RPMI7951 (cell line): ENCODE measurements at places on chromosomes 12 and 14. TPM values are rescaled to one million over a fixed set of nuclear protein-coding genes. Genes with fewer than 3 reads are reported as not detected.

- no peak for DNase-seq
Measured at GRCh38 chr14:96484399-96484798, 17.8 kb upstream of the PAPOLA start.

GRCh38 chr12:6868211-6869048 is 1.1 kb downstream of the TPI1 start:
- no peak for DNase-seq

DNA sequence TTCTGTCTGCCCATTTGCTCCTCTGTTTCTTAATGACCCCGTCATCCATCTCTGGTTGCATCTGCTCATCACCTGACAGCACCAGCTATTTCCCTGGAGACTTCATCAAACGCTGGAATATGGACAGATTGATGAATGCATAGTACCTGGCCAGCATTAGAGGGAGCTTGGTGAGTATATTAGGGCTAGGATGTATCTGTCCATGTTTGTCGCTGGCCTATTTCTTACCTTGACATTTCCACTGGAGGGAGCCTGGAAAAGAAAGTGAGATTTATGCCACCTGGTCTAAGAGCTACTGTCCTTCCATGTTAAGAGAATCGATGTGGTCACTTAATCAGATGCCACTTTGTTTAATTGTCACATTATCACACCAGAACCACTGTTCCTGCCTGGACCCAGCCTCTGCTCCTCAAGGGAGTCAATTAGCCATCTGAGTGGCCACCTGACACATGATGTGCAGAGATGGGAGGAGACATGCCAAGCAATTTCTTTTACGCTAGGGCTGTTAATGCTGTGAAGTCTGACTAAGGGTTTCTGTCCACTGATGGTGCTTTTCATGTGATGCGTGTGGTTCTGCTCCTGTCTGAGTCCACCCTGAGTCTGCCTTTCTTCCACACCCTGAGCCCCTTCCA is 75.3 kb upstream of the SFSWAP start:
- DNase-seq = no peak

PTPRO gene
- 0.72 and 0.78 TPM in 2 replicates for total RNA-seq

DNA sequence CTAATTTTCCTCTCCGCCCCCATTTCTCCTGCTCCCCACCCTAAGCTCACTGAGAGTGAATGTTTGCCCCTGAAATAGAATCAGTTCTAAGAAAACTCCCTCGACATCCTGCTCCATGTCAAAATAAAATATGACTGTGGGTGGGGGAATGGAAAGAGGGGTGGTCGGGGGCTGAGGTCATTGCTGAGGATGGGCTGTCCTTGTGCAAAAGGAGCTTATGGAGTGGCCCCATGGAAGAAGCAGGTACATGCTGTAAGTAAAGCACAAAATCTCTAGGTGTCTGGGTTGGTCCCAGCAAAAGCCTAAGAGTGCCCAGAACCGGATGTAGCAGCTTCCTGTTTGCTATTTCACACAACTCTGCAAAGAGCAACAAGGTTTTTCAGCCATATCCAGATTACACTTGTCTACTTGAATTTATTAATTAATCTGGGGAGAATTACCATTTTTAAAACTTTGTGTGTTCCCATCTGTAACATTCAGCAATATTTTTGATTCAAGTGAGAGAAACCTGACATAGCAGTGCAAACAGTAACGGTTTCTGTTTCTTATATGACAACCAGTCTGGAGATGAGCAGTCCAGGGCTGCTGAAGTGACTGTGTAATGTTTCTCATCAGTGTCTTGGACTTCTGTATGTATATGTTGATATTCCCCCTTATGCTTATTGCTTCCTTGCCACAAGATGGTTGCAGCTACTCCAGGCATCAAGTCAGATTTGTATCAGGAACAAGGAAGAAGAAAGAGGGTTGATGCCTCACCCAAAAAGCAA is 40.4 kb upstream of the GZMB start:
- no peak for DNase-seq

- no peak for DNase-seq
Measured at GRCh38 chr12:70854138-70854537, 66.4 kb downstream of the PTPRR start.

GPR84 gene
- 0.12 TPM in 1 of 2 replicates, not detected in the other for total RNA-seq

GRCh38 chr14:88818018-88818417 is 6.4 kb upstream of the TTC8 start:
- DNase-seq = no peak

- DNase-seq = no peak
Measured at GRCh38 chr12:69913526-69913925, 88.5 kb downstream of the MYRFL start.

- DNase-seq = no peak
Measured at GRCh38 chr14:99727096-99727870, 43.2 kb downstream of the CYP46A1 start.

GRCh38 chr14:33127531-33127930 is 188.9 kb downstream of the NPAS3 start:
- no peak for DNase-seq

DTX3 gene
- 9.9 and 10.7 TPM in 2 replicates for total RNA-seq

KRT85 gene
- total RNA-seq = not detected in 2 replicates

GRCh38 chr12:3313066-3313465 is 177.9 kb upstream of the PRMT8 start:
- DNase-seq = peak; percentile 96

EFS gene
- 2.8 TPM in 2 replicates for total RNA-seq

DNA sequence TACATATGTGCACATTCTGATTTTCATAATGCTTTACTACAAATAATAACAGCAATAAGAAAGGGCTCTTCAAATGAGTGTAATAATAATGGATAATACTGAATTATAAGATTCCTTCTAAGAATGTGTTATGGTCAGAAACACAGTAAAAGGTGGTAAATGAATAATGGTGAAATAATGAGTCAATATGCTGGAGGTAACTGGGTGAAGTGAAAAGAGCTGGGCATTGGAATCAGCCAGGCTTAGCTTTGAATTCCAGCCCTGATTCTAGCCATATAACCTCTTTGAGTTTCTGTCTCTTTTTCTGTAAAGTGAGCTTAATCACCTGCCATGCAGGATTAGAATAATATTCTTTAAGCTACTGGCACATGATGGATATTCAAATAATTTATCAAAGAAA is 39.1 kb downstream of the PLEKHA5 start:
- no peak for DNase-seq

GRCh38 chr12:113169697-113170096 is 15.6 kb downstream of the DDX54 start:
- no peak for DNase-seq

GRCh38 chr12:4153343-4153892 is 120.1 kb upstream of the CCND2 start:
- no peak for DNase-seq

RFLNA gene
- total RNA-seq = 1.3 and 1.7 TPM in 2 replicates

TAS2R8 gene
- total RNA-seq = 0.20 TPM in 1 of 2 replicates, not detected in the other
